Stimulated activated CD4-positive, alpha-beta T cell treated with anti-CD3 and anti-CD28 coated beads, TNF-alpha, amount 100 ng/mL, for 48 hours (primary cell): ENCODE measurements at places on chromosomes 7 and 10.

DNA sequence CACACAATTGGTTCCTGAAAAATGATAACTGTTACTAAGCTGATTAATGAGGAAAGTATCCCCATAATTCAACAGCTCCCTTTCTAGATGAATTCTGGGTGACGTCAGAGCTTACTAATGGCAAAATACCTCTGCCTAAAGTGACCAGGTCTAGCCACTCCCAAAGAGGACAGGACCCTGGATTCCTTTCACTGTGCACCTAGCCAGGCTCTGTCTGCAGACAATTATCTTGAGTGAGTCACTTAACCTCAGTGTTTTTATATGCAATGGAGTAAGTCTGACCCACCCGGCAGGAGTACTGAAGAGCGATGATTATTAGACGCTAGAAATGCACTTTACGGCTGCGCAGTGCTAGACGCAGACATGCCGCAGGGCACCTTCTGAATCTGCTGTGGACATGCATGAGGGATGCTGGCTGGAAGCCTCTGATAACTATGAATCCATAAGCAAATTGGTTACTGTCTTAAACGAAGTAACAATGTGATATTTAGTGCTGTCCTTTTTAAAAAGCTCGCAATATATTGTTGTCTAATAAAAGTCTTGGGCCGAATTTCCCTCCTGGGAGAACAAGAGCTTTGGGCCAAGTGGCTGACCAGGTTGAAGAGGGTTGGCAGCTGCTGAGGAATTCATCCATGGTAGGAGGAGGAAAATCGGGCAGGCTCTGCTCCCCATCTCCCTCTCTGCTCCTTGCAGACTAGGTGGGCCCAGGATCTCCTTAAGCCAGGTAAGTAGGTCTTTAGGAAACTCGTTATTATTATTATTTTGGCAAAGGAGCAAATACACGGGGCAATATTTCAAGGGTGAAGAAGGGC, 4.6 kb upstream of the INPP5A start:
- DNase-seq = no peak

DNA sequence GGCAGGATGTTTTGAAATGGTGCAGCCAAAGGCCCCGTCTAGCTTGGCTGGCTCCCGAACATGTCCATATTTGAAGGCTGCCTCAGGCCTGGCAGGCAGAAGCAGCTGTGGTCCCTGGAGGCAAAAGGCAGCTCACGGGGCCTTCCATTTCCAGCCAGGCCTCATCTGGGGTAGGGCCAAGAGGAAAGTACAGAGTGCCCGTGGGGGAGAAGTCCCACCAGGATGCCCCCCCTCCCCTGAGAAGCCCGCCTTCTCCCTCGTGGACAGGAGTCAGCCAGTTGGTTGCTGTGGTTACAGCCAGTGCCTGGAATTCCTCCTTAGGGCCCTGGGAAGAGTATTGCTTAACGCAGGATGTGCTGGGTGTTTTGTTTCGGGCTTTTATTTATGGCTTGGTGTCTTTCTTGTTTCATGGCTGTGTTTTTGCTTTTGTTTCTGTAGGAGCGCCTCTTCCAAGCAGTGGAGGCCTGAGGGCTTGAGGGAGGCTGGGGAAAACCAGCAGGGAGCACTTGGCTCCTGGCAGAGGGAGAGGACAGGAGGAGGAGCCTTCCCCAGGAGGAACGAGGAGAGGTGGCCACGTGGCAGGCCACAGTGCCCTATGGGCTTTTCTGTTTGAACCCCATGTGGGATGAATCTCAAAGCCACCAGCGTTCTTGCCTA, 45.4 kb downstream of the CHST3 start:
- DNase-seq = no peak

GRCh38 chr10:66349726-66350125, 576.1 kb upstream of the LRRTM3 start:
- DNase-seq = no peak

DNA sequence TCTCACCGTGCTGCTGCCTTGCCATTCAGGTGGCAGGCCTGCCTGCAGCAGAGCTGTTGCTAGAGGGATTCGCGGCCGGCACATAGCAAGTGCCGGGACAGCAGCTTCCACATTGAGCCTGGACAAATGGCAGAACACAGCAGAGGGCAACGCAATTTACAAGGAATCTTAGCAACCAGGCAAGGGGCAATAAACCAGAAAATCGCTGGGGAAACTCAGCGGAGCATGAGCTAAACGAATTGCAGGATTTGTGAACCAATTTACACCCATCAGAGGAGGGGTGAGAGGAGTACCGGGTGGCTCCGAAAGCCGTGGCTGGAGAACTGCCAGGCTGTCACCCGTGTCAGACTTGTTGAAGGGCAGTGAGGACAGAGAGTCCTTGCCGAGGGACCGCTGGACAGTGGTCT, 58.6 kb upstream of the LOXL4 start:
- no peak for DNase-seq

DNA sequence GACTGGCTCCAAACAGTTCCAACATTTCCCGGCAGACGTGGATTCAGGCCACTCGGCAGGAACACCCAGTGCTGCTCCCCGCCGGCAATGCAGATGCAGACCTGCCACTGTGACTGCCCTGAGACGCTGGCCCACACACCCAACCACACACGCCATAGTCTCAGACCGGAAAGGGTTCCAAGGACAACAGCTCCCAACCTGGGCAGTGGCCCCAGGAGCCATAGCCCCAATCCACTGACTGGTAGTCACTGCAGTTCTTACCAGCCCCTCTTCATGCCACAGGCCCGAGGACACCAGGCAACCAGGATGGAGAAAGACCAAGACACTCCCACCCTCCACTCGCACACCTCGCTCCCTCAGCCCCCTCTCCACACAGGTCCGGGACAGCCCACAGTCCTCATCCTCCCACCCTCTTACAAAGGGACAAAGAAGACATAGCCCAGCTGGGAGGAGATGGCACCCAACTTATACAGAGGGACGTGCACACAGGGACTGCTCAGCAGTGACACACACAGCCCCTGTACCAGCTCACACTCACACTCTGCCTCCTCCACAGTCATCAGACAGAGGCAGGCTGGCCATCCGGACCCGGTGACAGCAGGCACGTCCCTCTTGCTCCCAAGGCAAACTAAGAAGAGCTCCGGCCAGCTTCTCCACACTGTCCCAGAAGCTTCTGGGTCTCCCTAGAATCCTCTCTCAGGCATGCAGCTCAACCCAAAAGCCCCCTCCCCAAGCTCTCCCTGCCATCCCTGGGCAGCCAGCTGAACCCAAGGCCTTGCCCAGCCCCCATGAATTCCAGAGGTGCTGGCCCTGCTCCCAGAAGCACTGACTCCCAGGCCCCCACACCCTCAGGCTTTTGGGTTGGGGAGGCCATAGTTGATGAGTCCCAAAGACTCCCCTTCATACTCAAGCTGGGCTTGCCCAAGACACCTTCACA, 24.8 kb downstream of the KCNH2 start:
- no peak for DNase-seq

- no peak for DNase-seq
Observed at GRCh38 chr7:1676550-1677078, 6.5 kb downstream of the ELFN1 start.

GRCh38 chr7:85725026-85725425, 538.2 kb upstream of the SEMA3D start:
- DNase-seq = no peak

DNA sequence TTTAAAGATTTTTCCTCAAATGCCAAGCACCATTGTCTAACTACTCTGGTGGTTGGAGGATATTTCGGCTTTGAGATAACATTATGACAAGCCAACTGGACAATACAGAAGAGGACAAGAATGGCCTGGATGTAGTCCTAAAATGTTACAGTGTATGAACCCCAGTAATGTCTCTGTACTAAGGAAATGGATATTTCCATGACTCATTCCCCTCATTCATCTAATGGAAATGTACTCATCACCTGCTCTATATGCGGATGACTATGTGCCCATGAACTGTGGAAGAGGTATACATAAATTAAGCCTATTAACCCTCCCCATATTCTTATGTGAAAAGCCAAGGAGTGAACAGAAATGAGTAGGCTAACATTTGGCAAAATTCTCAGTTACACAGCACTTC, 207.9 kb downstream of the CACNA2D1 start:
- DNase-seq = no peak

DNA sequence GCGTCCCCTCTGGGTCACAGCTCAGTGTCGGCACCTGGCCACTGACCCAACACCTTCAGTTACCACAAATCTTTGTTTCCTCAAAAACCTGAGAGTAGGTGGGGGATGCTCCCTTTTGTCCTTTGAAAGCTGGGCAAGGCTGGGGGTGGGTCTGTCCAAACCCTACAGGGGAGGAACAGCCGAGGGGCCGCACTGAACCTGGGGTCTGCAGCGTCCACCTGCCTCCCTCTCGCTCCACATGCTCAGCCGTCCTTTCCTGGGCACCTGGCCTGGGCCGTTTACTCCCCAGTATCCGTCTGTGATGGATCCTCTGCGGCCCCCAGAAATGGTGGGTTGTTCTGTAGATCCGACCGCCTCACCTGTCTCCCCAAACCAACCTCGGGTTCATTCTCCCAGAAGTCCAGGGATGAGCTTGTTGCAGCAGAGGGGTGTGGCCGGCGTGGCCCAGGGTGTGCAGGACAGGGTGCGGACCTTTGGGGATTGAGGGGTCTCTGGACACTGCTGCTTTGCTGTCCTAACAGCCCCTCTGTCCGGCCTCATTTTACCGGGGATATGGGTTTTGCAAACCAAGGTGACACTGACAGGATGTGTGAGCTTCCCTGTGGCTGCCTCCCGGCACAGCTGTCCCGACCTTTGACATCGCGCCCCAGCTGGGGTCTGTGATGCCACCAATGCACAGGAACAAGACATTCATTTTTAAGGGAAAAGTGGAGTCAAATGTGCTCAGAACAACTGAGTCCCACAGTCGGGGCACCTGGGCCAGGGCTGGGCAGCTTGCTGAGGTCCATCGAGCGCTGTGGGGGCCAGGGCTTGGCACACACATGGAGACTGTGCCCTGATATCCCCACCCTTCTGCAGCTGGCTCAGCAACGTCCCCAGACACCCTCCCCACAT, 115.9 kb downstream of the VIPR2 start:
- DNase-seq = no peak

GRCh38 chr10:112821038-112821437, 129.0 kb upstream of the TCF7L2 start:
- DNase-seq = no peak

DNA sequence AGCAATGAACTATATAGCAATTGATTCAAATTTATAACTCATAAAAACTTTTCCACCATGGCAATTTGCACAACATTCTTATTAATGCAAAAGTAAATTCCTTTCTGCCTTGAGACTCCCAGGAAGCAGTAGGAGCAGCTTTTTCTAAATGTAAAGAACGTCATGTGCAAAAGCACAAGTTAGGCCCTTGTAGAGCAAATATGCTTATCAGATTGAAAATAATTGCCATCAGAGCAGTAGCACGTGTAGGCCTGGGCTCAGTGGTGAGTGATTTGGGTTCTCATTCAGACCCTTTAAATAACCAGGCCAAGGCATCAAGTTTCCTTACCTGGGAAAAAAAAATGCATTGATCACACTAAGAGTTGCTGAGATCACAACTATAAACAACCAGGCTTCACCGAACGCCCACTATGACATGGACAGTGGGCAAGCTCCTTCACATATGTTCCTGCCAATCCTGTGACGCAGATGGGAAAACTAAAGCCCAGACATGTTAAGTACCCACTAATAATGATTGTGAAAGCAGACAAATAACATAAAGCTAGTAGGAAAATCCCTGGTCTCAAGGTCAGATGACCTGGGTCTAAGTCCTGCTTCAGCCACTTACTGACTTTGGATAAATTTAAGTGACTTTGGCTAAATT, 22.1 kb upstream of the SAR1A start:
- no peak for DNase-seq

DNA sequence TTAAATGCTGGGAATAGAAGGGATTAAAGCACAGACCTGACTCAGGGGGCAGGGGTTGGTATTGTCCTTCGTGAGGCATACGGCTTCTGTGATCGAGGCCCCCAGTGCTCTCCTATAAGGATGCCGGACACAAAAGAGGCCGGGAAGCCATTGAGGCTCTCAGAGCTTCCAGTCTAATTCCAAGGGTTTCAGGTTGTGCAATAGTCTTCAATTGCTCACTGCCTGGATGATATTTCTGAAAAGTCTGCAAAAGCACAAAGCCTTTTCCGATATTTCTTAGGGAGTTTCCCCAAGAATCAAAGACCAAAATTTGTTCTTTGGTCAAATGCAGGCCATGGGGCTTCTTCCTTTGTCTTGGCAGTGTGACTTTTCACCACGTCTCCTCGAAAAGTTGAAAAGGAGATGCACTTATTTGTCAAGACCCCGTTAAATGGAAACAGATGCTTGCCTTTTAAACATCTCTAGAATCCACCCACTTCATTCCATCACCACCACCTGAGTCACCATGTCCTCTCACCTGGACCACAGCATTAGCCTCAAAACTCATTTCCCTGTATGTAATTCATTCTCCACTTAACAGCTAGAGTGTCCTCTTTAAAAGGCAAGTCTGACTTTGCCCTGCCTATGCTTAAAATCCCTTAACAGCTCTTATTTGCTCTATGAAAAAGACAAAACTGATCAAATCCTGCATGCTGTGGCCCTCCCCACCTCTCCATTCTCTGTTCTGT, 134.8 kb upstream of the NAMPT start:
- DNase-seq = peak; percentile 38

DNA sequence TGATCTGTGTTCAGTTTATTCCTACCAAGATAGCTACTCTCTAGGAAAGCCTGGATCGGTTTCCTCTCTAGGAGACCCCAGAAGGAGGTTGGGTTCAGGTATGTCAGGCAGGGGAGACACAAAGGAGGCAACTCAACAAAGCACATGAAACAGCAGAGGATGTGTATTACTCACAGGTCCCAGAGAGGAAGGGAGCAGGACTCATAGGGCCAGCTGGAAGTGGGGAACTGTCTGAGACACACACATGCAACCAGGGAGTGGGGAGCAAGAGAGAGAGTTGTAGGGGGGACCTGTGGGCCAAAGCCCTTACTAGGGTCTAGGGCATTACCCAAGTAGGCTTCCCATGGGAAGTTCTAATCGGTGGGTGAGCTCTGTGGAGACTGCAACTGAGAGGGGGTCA, 10.2 kb upstream of the NRP1 start:
- no peak for DNase-seq

DNA sequence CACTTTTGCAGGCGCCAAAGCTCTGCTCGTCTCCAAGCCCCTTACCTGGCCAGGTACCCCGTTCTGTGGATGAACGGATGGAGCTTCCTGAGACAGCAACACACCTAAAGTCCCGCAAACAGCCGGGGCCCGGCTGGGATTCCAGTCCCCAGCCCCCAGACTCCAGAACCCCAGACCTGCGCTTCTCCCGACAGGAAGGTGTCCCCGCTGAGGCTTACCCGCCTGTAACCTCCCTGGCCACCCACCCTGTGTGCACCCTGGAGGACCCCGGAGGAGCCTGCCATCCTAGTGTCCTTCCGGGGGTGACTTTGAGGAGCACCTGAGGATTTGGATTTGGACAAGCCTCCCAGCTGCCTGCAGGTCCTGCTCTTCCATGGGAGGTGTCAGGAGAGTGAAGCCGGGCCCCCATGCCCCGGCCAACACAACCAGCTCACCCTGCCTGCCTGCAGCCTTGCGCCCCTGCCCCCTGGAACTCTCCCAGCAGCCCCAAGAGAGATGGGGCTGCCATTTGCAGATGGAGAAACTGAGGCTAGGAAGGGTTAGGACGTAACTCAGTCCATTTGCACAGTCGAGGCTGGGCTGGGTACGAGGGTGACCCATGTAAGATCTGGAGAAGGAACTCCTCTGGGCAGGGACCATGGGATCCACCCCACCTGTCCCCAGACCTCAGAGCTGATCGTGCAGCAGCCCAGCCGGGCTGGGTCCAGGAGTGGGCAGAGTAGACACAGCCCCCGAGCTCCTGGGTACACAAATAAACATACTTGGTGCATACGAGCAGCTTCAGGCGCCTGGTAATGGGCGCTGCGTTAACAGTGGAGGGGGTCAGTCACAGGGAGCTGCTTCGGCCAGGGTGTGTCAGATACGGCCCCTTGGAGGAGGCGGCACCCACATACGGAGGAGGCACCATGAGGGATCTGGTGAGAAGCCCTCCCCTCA, 31.9 kb downstream of the UNCX start:
- no peak for DNase-seq

- DNase-seq = no peak
Observed at GRCh38 chr10:85284778-85285770, 956.7 kb downstream of the CCSER2 start.
